ENCODE measurements at places on chromosomes 3 and 15. TPM values are rescaled to one million over a fixed set of nuclear protein-coding genes. Genes with fewer than 3 reads are reported as not detected.

DNA sequence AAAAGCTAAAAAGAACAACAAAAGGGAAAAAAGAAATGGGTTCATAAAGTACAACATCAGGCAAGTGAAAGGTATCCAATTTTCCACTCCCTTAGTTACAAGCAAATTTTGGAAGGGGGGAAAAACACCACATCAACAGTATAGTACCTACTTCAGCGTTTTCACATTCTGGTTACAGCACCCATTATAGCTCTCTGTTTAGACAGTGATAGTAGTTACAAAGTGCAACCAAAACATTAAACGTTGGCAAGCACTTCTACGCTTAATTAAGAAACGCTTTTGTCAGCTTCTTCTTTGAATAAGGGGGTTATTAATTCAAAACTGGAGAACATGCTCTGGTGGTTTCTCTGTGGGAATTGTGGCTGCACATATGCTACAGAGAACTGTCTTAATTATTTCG, 180.2 kb downstream of the VPS13C start:
- peaks cover 43% of the 10 kb centered on the region for H3K4me1 ChIP-seq
- no peak overlapping the region for H3K4me3 ChIP-seq
- DNase-seq = no peak
- peak overlapping the region; percentile 75 for H3K27ac ChIP-seq
- H3K27me3 ChIP-seq = no peaks in the 10 kb centered on the region
- peaks cover 14% of the 10 kb centered on the region for H3K36me3 ChIP-seq

GRCh38 chr3:99809565-99809964, 8.1 kb upstream of the CMSS1 start:
- no peak overlapping the region for H3K4me3 ChIP-seq
- H3K27ac ChIP-seq = no peak overlapping the region
- H3K36me3 ChIP-seq = no peaks in the 10 kb centered on the region
- no peak for DNase-seq
- H3K4me1 ChIP-seq = no peaks in the 10 kb centered on the region

DNA sequence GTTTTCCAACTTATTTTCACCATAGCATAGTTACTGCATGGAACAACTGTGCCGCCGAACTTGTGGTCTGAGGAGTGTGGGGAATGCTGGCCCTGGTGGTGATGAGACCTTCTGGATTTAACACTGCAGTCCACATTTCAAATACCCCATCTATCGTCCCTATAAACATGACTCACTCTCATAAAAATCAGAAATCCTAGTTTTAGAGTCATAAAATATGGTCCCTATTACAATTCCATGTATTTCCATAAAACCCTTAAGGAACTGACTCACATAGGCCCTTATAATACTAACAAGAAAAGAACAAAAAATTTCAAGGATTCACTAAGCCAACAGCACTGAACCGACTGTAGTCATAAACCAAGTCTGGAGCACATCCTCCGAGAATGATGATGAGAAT, 147.2 kb downstream of the FOXP1 start:
- H3K4me3 ChIP-seq = no peak overlapping the region
- H3K36me3 ChIP-seq = no peaks in the 10 kb centered on the region
- H3K27me3 ChIP-seq = no peaks in the 10 kb centered on the region
- H3K4me1 ChIP-seq = no peaks in the 10 kb centered on the region
- no peak for DNase-seq

DNA sequence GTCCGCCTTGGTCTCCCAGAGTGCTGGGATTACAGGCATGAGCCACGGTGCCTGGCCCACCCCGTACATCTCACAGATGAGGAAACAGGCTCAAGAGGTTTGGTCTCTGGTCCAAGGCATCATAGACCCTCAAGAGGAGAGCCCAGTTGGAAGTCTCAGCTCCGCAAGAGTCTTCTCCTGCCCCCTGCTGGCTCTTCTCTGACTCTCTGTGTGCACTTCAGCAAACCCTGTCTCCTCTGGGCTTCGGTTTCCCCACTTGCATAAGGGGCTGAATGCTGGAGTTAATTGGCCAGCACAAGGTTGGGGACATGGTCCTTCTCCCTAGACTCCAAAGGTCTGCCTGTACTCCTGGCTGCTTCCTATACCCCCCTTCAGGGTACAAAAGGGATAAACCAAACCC, 3.9 kb downstream of the MST1R start:
- no peak for DNase-seq
- H3K4me1 ChIP-seq = no peaks in the 10 kb centered on the region
- H3K27me3 ChIP-seq = no peaks in the 10 kb centered on the region
- peak overlapping the region; percentile 87 for H3K4me3 ChIP-seq

GRCh38 chr3:151556596-151556995, 95.7 kb upstream of the IGSF10 start:
- H3K36me3 ChIP-seq = no peaks in the 10 kb centered on the region
- H3K4me1 ChIP-seq = no peaks in the 10 kb centered on the region
- DNase-seq = no peak
- H3K27me3 ChIP-seq = no peaks in the 10 kb centered on the region
- H3K27ac ChIP-seq = no peak overlapping the region

DNA sequence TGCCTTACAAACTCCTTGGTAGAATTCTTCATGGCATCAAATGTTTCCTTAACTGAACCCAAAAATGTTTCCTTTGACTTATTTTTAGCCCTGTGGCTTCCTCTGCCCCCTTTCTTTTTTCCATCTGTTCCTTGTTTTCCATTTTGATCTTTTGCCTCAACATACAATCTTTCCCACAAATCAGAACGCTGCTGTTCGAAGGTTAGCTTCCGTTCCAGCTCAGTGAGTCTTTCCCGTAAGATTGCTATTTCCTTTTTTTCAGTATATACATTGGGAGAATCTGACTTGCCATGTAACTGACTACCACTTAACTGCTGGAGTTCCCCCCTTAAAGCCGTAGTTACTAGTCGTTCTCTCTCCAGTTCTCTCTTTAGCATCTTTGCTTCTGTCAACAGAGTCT, 41.2 kb downstream of the PIGB start:
- H3K4me1 ChIP-seq = no peaks in the 10 kb centered on the region
- H3K27ac ChIP-seq = no peak overlapping the region
- H3K27me3 ChIP-seq = no peaks in the 10 kb centered on the region
- DNase-seq = no peak
- H3K36me3 ChIP-seq = peaks cover 5% of the 10 kb centered on the region

- H3K27me3 ChIP-seq = no peaks in the 10 kb centered on the region
- H3K4me3 ChIP-seq = no peak overlapping the region
- no peak overlapping the region for H3K27ac ChIP-seq
Measured at GRCh38 chr3:72615776-72616175, 232.5 kb downstream of the SHQ1 start.

GRCh38 chr15:44722011-44722410, 10.7 kb downstream of the B2M start:
- no peak overlapping the region for H3K4me3 ChIP-seq
- no peaks in the 10 kb centered on the region for H3K27me3 ChIP-seq
- no peak for DNase-seq
- H3K36me3 ChIP-seq = peaks cover 6% of the 10 kb centered on the region
- peaks cover 8% of the 10 kb centered on the region for H3K4me1 ChIP-seq

- H3K4me3 ChIP-seq = peak within 1 kb of the TSS; percentile 45
- no peak for DNase-seq
- H3K36me3 ChIP-seq = no peaks in the 10 kb centered on the region
- no peak within 1 kb of the TSS for H3K27ac ChIP-seq
Measured at GRCh38 chr15:25863111-25863967, at the start of gene ATP10A. TSS of gene ATP10A (minus strand) at chr15:25863327. CDS start at chr15:25863096, 231 bp downstream.

- H3K27ac ChIP-seq = no peak overlapping the region
- H3K4me3 ChIP-seq = no peak overlapping the region
- H3K4me1 ChIP-seq = peaks cover 13% of the 10 kb centered on the region
- H3K27me3 ChIP-seq = no peaks in the 10 kb centered on the region
Measured at GRCh38 chr3:124772081-124772831, 42.0 kb downstream of the UMPS start.

DNA sequence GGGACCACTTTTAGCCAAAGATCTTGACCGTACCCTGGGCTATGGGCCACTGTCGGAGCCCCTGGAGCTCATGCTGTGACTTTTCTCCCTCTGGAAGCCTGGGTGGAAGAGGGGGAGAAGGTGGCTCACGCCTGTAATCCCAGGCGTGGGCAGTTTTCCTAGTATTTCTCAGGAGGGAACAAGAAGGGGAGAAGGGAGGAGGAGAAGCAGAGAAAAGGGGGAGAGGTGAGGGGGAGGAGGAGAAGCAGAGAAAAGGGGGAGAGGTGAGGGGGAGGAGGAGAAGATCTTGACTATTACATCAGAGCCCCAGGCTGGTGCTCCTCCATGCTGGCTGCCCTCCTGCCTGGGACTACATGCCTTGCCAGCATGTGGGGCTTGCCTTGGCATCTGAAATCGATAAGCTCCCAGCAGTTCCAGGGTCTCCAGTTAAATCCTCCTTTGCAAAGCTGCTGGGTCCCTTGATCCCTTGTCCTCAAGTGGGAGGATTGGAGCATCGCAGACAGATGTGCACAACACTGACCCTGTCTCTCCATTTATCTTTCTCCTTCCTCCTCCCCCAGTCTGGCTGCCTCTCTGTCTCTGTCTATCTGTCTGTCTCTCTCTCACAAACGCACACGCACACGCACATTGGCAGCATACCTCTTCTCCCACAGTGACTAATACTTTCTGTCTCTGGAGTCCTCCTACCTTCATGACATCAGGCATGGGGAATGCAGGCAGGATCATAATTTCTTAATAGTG, 41.6 kb downstream of the MRAS start:
- peak overlapping the region; percentile 29 for H3K27ac ChIP-seq
- H3K4me3 ChIP-seq = peak overlapping the region; percentile 4
- H3K4me1 ChIP-seq = peaks cover 9% of the 10 kb centered on the region
- DNase-seq = peak; percentile 64

DNA sequence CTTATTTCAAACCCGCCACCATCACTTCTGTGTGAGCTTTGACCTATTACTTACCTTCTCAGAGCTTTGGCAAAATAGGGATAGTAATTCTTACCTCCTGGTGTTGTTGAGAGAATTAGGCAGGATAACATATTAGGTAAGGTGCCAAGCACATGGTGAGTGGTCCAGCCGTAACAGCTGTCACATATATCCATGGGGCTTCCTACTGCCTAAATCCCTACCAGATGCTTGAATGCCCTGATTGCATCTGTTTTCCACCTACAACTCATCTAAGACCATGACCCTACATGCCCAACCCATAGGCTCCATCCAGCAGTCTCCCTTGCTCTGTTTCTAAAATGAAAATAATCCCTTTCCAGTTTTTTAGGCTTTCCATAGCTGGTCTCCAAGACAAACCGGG, 162.3 kb upstream of the NR2E3 start:
- H3K27me3 ChIP-seq = no peaks in the 10 kb centered on the region
- no peak overlapping the region for H3K27ac ChIP-seq
- no peaks in the 10 kb centered on the region for H3K36me3 ChIP-seq
- H3K4me3 ChIP-seq = no peak overlapping the region
- peaks cover 7% of the 10 kb centered on the region for H3K4me1 ChIP-seq

GRCh38 chr3:50651920-50652529, 22.7 kb upstream of the DOCK3 start:
- H3K36me3 ChIP-seq = peaks cover 5% of the 10 kb centered on the region
- no peak for DNase-seq
- no peak overlapping the region for H3K4me3 ChIP-seq
- H3K4me1 ChIP-seq = no peaks in the 10 kb centered on the region
- H3K27me3 ChIP-seq = no peaks in the 10 kb centered on the region
- H3K27ac ChIP-seq = no peak overlapping the region

GRCh38 chr3:7658294-7658693, 797.4 kb downstream of the GRM7 start:
- H3K27ac ChIP-seq = no peak overlapping the region
- no peaks in the 10 kb centered on the region for H3K36me3 ChIP-seq

GRCh38 chr15:47717036-47717612, at the start of gene SEMA6D:
TSS of gene SEMA6D (plus strand) at chr15:47717505. CDS start at chr15:47759799, 42,294 bp downstream.
- DNase-seq = peak; percentile 21
- H3K36me3 ChIP-seq = no peaks in the 10 kb centered on the region
- no peak within 1 kb of the TSS for H3K4me3 ChIP-seq
- H3K27ac ChIP-seq = no peak within 1 kb of the TSS
- H3K27me3 ChIP-seq = no peaks in the 10 kb centered on the region
- H3K4me1 ChIP-seq = no peaks in the 10 kb centered on the region

DNA sequence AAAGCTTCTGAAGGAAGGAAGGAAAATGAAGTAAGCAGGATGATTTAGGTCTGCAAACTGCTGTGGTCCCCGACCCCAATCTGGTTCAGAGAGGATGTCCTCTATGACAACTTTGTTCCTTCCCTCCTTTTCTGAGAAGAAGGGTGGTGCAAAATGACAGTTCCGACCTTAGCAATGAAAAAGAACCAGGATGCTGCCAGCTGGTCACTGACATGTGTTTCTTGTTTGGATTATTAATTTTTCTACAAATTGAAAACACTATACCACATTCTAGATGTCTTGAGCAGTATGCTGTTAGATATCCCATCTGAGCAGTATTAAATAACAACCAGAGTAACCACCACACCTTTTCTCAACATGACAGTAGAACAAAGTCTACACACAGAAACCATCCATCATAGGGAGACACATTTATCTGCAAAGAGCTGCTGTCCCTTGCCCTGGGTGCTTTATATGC, 27.5 kb downstream of the CDCP1 start:
- no peak overlapping the region for H3K4me3 ChIP-seq
- H3K27ac ChIP-seq = no peak overlapping the region
- DNase-seq = no peak
- H3K4me1 ChIP-seq = peaks cover 44% of the 10 kb centered on the region
- peaks cover 12% of the 10 kb centered on the region for H3K36me3 ChIP-seq
- no peaks in the 10 kb centered on the region for H3K27me3 ChIP-seq

DNA sequence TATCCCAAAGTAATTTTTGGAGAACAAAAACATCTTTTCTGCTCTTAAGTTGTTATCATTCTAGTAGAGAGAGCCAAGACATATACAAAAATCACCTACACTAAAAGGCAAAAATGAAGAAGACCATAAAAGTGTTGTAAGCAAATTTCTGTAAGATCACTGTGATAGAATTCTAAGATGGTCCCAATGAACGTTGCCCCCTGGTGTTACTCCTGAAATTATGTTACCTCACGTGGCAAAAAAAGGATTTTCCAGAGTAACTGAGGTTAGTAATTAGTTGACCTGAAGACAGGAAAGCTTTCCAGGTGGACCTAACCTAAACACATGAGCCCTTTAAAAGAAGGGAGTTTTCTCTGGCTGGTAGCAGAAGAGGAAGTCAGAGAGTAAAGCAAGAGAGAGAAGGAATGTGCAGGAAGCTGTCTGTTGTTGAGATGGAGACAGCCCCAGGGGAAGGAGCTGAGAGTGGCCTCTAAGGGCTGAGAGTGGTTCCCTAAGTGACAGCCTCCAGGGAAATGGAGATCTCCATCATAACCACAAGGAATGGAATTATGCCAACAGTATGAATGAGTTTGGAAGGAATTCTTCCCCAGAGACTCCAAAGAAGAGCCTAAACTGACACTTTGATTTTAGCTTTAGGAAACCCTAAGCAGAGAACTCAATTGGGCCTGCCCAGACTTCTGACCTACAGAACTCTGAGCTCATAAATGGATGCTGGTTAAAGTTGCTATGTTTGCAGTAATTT, 205.9 kb downstream of the CD47 start:
- H3K4me3 ChIP-seq = no peak overlapping the region
- H3K27ac ChIP-seq = no peak overlapping the region
- H3K27me3 ChIP-seq = no peaks in the 10 kb centered on the region
- H3K36me3 ChIP-seq = no peaks in the 10 kb centered on the region

The VGLL3 gene
- total RNA-seq = 40.0 TPM

The SLC22A14 gene
- total RNA-seq = 1.8 TPM

The TMEM207 gene
- 1.4 TPM for total RNA-seq

The SCG5 gene
- total RNA-seq = not detected
